ENCODE measurements at places on chromosomes 11 and 22.

DNA sequence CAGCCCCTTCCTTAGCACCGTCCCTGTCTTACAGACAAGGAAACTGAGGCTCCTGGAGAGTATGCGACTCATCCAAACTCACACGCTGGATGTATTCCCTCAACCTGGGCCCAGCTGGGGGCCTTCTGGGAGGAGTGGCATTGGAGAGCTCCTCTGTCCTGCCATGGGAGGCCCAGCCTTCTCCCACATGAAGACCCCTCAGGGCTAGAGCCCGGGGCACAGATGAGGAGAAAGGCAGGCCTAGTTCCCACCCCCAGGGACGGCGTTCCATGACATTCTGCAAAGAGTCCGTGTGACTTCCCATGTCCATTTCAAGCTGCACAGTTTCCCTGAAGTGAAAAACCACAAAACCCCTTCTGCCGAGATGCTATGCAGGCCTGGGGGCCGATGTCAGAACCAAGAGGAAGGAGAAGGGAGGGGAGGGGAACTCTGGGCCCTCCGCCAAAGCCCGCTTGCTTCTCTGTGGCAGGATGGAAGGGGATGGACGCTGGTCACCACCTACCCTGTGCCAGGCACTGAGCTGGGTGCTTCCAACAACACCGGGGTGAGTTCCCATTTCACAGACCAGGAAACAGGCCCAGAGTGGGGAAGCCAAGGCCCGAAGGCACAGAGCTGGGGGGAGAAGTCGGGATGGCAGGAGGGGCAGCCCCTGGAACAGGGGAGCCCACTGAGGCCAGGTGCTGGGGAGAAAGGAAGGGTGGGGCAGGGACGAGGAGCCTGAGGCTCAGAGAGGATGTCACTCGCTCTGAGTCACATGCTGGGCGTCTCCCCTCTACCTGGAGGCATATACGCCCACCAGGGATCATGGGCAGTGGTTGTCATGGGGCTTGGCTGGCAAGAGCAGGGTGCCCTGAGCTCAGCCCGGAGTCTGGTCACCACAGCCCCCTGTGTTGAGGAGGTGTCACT lies 15.7 kb downstream of the RAC2 start:
- peak; percentile 66 for DNase-seq

GRCh38 chr11:50088231-50088630 lies 55.6 kb downstream of the OR4C45 start:
- peak; percentile 21 for DNase-seq

GRCh38 chr11:70586261-70587074 lies 188.1 kb downstream of the CTTN start:
- DNase-seq = no peak

- no peak for DNase-seq
Observed at GRCh38 chr22:19241593-19241906, 50.0 kb downstream of the CLTCL1 start.

- DNase-seq = no peak
Observed at GRCh38 chr22:44620841-44621257, 81.2 kb upstream of the PRR5 start.

DNA sequence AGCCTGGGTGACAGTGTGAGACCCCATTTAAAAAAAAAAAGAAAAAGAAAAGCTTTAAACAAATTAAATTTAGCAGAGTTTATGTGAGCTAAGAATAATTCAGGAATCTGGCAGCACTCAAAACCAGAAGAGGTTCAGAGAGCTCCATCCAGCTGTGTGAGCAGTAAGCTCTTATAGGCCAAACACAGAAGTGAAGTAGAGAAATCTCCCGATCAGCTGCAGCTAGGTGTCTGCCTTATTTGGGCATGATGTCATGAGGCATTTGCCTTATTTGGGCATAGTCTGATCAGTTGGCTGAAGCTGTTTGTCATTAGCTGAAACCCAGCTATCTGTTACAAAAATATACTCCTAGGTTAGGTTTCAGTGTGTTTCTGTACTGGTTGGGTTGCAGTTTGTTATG lies 8.2 kb downstream of the MS4A15 start:
- peak; percentile 24 for DNase-seq

DNA sequence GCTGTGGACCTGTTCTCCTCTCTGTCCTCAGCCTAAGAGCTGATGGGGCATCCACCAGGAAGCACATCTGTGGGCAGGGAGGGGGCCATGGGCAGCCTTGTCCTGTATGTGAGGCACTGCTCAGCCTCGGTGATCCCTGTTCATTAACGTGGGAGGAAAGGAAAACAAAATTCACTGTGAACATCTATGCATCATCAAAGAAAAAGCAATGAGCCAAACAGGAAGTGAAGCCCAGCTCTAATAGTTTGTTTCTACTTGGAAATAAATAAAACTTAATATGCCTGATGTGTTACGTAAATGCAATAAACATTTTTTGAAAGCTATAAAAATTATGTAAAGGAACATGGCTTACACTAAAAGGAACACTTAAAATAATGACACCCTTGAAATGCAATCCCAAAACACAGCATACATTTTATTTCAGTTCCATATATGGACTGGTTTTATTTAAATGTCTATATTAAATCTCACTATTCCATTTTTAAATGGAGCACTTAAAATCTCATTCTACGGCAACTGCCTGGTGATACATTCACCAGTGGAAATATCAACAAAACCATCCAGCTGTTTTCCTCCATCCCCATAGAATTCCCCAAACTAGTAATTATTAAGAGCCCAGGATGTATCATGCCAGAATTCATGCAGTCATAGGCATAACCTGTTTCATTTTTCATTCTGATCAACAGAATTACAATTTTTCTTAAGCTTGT lies 78.3 kb downstream of the ZNF280B start:
- no peak for DNase-seq

DNA sequence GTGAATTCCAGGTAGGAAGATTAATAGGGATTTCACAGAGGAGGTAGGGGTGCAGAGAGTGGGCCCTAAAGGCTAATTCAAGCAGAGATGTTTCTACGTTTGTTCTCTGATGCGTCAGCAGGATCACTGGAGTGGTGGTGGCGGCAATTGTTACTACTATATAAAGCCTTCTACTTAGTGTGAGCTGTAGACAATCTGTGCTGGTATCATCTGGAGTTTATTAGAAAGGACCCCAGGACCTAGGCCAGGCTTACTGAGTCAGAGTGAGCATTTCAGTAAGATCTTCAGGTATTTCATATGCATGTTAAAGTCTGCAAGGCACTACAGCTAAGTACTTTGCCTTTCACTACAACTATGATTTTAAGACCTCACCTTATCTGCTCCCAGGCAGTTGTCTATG lies 59.5 kb downstream of the USP35 start:
- DNase-seq = no peak

- DNase-seq = no peak
Observed at GRCh38 chr22:30040499-30041260, 39.6 kb upstream of the HORMAD2 start.

- no peak for DNase-seq
Observed at GRCh38 chr11:34021977-34022735, 29.4 kb upstream of the CAPRIN1 start.

DNA sequence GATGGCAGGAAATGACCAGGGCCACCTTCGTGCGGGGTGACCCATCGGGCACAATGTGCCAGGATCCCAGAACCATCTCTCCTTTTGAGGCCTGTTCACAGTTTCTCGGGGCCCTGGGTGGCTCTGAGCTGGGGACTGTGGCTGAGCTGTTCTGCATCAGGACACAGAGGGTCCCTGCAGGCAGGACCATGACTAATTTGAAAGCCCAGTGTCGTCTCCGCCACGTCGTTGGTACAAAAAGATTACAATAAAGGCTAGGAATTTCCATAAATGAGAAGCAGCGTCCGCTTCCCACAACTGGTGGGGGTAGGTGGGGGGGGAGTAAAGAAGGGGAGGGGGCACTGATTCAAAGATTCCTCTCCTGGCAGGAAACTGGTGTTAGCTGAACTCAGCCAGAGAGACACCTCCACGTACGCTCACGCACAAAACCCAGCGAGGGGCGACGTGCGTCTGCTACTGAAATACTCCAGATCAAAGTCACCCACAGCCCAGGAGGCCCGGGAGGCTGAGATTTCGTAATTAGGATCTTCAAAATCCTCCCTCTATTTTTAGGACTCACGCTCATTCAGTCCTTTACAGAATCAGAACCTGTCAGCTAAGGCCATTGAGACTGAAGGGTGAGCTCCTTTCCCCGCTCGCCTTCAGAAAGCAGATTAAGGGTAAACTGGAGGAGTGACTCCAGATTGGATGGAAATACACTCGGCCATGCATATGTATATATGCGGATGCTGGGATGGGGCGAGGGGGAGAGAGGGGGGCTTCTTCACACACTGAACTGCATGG lies 11.0 kb downstream of the MN1 start:
- no peak for DNase-seq

DNA sequence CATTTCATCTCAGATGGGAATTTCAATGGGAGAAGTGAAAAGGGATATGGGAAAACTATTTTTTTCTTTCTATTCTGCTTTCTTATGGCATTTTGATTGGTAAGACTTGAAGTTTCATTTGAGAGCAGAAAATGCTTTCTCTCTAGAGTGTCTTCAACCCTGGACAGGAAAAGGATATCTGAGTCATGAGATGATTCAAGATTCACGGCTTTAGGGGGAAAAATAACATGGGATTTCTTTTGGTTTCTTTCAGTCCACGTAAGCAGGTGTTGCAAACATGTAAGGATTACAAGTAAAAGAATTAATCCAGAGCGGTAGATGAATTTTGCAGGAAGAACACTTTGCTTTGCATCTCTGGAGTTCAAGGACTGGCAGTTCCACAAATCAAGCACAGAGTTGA lies 1001.0 kb upstream of the TENM4 start:
- DNase-seq = peak; percentile 40

DNA sequence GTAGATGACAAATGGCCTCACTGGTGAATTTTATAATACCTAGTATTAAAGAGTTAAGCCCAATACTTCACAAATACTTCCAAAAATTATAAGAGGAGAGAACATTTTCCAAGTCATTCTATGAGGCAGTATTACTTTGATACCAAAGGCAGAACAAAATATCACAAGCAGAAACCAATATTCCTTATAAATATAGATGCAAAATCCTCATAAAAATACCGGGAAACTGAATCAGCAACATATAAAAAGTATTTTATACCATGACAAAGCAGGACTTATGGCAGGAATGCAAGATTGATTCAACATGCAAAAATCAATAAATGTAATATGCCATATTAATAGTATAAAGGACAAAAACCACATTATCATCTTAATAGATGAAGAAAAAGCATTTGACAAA lies 22.1 kb upstream of the AMPD3 start:
- DNase-seq = no peak

DNA sequence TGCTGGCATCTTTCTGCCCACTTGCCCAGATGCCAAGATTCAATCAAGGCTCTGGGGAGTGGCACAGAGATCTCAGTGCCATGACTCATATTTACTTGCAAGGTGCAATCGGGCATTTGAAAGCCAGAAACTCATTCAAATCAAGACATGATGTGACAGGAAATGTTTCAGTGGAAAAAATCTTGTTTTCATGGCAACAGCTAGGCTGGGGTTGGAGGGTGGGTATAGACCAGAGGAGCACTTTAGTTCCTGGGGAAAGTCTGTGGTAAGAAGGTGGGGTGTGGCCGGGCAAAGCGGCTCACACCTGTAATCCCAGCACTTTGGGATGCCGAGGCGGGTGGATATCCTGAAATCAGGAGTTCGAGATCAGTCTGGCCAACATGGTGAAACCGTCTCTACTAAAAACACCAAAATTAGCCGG lies 1.2 kb downstream of the MAJIN start:
- DNase-seq = peak; percentile 58

DNA sequence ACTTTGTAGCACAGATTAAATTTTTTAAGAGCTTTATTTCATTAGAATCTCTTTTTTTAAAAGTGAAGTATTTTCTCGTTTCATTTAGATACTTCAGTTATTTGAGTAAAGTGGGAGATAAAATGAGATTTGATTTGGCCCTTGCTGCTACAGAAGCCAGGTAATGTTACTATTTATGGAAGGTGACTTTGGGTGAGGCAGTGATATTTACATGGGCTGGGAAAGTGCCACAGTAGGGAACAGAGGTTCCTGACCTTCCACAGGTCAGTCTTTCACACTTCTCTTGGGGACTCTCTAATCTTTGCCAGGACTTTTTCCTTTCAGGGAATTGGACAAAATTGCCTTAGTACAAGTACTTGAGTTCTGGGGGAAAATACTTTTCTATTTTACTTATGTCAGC lies 20.4 kb downstream of the CTR9 start:
- no peak for DNase-seq

GRCh38 chr11:86245369-86246292 lies 1.1 kb downstream of the EED start:
- no peak for DNase-seq

DNA sequence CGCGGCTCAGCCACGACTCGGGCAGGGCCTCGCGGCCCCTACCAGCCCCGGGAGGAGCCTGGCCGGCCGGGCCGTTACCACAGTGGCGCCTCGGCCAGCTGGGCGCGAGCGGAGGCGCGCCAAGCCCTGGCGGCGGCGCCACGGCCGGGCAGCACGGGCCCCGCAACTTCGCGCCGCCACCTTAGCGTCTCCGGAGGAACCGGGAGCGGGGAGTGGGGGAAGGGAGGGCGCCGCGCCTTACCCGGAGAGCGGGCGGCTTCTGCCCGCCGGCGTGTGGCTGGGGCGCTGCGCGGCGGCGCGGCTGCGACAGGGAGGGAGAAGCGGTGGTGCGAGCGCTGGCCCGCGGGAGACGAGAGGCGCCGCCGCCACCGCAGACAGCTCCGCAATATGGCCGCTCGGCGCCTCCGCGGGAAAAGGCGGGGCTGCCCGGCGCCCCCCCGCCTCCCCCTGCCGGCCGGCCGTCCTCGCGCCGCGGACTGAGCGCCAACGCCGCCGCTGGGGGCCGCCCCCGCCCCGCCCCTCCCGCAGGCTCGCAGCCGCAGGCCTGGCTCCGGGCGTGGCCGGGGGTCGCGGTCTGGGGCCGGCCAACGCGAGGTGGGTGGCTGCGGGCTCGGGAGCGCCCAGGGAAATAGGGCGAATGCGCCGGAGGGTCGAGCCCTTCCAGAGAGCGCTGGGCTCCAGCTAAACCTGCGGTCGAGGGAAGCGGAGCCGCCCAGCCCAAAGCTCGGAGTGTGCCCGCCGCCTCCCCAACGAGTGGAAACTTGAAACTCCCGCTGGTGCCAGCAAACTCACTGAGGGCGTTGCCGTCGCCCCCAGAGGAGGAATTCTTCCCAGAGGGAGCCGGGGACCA lies at the start of gene RDX:
Gene RDX (minus strand): TSS at position 389 of the 850 bp plus-strand sequence. CDS start 16,922 bp downstream, outside the sequence.
- peak; percentile 62 for DNase-seq

DNA sequence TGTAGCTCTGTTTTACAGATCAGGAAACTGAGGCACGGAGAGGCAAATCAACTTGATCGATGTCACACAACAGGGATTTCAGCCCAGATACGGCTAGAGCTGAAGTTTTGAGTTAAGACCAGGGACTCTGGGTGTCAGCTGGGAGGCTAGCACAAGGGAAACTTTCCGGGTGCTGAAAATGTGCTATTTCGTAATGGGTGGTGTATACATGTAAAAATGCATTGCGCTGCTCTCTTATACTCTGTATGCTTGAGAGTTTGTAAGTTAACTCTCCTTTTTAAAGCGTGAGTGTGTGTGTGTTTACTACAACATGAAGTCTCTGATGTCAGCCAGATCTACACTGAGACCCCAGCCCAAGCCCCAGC lies 227.6 kb downstream of the MN1 start:
- DNase-seq = no peak

GRCh38 chr22:38757464-38757757 lies 1.6 kb upstream of the SUN2 start:
- no peak for DNase-seq
